ENCODE measurements at places on chromosomes 5 and 9. TPM values are rescaled to one million over a fixed set of nuclear protein-coding genes. Genes with fewer than 3 reads are reported as not detected.

DNA sequence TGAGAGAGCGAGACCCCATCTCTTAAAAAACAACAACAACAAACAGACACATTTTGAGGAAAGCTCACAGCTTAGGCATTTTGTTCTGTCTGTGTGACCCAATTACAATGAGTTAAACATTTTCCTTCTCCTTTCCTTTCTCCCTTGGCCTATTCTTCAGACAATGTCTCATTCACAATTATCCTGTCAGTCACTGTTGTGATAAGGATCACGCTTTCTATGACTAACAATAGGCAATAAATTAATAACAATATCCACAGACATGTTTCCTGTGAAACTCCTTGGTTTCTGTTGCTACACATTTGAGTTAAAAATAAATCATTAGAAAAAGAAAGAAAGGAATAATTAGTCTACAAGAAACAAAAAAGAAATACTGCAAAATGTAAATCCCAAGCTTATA lies 19.8 kb upstream of the CARTPT start:
- DNase-seq, result no peak

GRCh38 chr9:81427870-81428269 lies 261.5 kb downstream of the TLE1 start:
- no peak for DNase-seq

DNA sequence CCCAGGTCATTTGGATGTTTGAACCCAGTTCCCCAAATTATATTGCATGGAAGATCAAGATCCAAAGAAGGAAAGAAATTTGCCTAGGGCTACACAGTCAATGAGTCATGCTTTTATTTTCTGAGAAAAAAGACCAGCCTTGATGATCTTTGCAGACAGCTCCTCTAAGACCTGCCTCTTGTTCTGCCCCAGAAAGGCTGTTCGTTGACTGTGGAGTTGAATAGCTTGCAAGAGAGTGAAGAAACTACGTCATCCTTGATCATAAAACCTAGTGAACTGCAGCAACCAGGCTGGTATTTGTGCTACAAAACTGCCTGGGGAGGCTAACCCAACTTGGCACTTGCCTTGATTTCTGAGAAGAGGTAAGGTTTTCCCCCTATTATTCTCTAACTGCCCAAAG lies 263.9 kb downstream of the PAPPA start:
- DNase-seq, result no peak

DNA sequence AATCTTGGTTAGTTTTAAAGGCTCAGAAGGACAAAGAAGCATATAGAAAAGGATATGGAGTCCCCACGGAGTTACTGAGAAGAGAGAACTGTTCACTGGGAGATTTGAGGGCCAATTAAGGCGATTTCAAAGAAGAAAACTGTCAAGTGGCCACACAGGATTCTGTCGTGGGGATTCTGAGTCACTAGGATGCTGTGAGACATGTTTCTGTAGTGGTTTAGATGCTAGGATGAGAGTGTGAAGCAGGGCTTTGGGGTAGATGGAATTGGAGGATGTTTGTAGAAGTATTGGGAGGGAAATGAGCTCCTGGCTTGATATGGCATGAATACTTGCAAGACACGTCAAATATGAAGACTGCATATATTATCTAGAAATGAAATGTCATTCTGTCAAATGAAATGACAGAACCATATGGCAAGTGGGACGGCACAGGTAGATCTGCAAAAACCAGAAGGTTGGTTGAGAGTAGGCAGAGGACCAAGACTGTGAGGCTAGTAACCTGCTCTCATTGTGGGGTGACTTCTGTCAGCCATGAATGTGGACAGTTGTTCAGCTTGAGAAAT lies 136.3 kb upstream of the SPRY4 start:
- DNase-seq, result no peak

DNA sequence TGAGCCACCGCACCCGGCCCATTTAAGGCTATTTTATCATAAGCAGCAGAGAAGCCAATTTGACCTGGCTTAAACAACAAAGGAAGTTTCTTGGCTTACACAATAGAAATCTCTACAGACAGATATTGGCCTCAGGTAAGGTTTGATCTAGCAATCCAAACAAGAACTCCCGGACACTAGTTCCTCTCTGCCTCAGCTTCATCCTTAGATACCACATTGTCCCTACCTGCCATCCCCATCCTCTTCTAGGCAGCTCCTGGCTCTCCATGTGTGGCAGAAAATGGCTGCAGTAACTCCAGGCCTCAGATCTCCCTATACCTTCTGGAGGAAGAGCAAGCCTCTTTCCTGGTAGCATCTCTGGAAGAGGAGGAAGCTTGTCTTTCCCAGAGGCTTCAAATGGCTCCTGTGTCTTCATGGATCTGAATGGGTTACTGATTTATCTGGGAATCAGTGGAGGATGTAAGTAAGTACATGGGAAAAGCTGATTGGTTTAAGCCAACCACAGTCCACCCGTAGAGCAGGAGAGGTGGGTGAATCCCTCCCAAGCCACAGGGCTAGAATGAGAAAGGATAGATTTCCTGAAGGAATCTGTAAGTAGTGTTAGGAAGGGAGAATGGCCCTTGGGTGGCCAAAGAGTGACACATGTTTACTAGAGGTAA lies 26.7 kb upstream of the AOPEP start:
- no peak for DNase-seq

DNA sequence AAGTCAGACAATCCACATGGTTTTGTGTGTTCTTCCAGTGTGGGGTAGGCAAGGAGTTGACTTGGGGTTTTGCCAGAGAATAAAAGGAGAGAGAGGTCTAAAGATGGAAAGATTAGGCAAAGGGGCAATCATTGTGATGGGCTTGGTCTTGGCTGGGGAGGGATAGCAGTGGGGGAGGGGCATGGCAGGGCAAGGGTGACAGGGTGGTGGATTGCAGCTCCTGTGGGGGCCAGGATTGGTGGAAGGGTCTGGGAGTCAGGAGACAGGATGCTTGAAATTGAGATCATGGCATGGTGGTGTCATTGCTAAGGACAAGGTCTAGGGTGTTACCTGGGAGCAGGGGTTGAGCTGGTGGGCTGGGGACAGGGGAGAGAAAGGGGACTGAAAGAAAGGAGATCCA lies 57.6 kb downstream of the ZNF618 start:
- DNase-seq, result no peak

GRCh38 chr5:85293145-85293785 lies 908.6 kb upstream of the EDIL3 start:
- no peak for DNase-seq

DNA sequence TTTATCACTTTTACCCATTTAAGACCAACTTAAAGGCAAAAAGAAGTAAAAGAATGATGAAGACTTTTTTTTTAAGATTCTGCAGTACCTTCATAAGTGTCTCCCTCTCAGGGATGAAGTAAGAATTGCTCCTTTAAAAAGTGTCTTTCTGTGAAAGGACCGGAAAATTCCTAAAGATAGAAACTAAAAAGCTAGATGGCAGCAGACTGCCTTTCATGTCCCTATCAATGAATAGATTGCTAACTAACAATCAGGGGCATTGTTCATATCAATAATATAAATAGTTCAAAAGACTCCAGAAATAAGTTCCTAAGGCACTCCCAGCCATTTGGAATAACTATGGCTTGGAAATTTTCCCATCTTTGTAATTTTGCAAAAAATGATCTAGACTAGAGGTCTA lies 558.0 kb downstream of the PDE4D start:
- DNase-seq, result no peak

- DNase-seq, result no peak
Observed at GRCh38 chr5:123087173-123088030, 1.6 kb upstream of the PRDM6 start.

DNA sequence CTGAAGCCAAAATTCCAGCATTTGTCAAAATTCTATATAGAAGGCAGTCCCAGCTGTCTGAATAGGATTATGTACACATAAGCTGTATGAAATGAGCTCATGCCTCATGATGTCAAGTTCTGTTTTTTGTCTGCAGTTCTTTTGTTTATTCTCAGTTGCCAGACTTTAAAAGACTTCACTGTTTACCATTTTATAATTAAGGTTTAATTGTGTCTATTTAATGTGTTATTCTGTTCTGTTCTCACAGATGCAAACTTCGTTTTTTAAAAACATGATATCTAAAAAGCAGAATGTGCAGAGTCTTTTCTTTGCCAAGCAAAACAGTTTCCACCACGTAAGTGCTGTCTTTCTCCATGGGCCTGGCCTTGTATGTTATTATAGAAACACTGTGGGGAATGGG lies 31.1 kb downstream of the ERAP1 start:
- no peak for DNase-seq

- DNase-seq, result peak; percentile 87
Observed at GRCh38 chr9:16100537-16101091, 547.8 kb downstream of the CCDC171 start.

DNA sequence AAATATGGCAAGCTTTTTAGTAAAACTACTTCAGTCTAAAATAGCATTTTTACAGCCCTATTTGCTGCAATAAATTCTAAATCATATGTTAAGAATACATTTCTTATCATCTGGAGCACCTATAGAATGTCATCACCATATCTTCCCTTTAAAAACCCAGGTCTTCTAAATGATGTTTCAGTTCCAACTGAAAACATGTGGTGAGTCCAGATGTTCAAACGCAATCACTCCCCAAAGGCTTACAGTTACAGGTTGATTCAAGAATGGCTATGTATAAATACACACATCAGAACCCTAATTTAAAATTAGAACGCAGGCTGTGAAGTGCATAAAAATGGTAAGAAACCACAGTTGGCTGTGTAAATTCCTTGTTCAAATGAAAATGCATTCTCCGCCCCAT lies 796.3 kb downstream of the MAT2B start:
- DNase-seq, result no peak

DNA sequence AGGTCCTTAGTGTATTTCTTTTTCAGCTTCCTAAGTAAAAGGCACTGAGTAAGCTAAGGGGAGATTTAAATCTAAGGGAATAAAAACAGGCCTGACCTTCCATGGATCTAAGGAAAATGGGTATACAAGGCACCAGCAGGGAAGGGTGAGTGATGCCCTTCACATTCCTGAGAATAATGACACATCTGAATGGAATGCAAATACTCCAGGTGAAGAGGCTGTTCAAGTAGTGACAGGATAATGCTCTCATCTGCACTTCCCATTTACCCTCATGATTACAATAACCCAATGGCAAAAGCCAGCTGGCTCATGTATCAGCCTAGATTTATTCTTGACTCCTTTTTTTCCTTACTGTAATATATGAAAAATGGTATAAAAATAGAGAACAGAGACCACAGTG lies 216.2 kb upstream of the ACTBL2 start:
- DNase-seq, result no peak

DNA sequence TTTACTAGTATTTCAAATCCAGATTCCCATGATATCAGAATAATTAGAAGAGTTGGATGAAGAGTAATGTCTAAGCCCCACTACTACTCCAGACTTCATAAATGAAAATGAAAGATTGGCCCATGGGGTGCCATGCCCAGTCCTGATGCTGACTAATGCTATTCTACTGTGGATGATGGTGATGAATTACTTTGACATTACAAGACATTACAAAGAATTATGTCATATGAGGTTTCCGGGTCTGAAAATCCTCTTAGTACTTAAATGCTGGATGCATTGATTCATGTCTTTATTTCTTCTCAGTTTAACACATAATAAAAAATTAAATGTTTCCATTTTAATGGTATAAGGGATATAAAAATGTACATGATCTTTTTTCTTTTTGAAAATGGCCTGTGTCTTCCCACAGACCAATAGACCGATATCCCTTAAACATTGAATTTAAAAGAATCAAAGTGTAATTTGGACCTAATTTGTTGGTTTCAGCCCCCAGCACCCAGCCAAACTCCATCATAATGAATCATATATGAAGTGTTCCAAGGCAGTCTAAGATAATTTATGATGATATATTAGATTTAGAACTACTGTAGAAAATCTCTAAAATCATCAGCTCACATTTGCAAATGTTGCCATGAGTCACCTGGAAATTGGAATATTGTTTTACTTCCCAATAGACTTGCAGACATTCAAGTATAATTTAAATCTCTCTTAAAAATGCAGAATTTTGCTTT lies 223.6 kb upstream of the SGCD start:
- no peak for DNase-seq

- DNase-seq, result no peak
Observed at GRCh38 chr9:76733096-76733495, 31.1 kb upstream of the PCA3 start.

DNA sequence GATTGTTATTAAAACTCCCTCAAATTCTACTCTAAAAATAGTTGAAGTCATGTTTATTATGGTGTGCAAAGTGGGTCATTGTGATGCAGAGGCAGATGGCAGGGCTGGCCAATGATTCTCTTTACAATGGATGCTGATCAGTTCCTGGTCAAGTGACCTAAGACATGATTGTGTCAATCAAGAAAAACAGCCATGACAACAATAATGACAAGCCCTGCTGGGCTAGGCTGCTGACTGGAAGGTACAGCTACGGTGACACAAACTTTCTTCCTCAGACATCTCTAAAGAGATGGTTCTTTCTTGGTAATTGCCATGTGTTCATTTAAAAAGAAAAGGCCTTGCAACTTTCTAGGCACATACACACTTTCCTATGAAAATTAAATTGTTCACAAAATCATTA lies 3.6 kb downstream of the SLC24A2 start:
- DNase-seq, result no peak

- no peak for DNase-seq
Observed at GRCh38 chr5:56155992-56156584, 77.0 kb downstream of the ANKRD55 start.

DNA sequence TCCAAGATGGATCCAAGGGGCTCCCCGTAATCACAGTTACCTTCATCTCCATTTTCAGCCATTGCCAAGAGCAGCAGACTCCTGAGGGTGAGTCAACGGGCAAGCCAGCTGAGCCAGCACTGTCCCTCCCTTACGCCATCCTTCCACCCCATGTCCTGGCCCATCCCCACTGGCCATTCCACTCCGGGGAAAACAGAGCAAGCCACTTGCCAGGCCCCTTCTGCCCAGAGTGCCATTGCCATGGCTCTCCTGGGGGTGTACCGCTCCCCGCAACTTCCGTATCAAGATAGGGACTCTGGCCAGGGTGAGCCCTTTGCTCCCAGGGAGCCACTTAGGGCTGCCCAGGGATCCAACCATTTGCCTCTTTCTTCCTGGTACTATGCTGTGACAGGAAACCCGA lies 48.9 kb upstream of the CDKN2AIPNL start:
- DNase-seq, result no peak

- DNase-seq, result no peak
Observed at GRCh38 chr5:165173651-165174050, 1668.2 kb downstream of the MAT2B start.

GRCh38 chr5:3613726-3614125 lies 18.1 kb downstream of the IRX1 start:
- no peak for DNase-seq

DNA sequence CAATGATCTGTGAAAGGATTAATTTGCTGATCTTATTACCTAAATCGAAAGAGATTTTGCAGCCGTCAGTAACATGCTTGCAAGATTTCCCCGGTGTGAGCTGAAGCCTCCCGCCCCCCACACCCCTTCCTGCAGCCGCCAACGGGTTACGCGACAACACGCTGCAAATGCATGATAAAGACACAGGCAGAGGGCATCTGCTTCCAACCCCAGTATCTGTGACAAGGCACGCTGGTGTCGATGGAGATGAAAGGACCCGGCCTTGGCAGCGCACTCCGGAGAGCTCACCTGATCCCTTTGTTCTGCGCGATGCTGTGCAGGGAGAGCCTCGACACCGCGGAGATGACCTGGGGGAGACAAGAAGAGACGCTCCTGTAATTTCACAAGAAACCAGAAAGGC lies 122.9 kb upstream of the SARDH start:
- no peak for DNase-seq

Gene LVRN
- 5.6 TPM for total RNA-seq

Gene FAM200C
- 10.8 TPM for total RNA-seq

Gene SPATA31A3
- not detected for total RNA-seq

Gene DAB2IP
- 70.7 TPM for total RNA-seq

Gene ARHGEF37
- total RNA-seq, result 86.7 TPM

Gene TNFSF15
- 11.9 TPM for total RNA-seq

Gene IL6ST
- total RNA-seq, result 328 TPM
